GM06990 (cell line): ENCODE measurements at places on chromosomes 3 and 15.
A peak's percentile ranks its signal among the peaks of the same experiment; 100 is the strongest.

- DNase-seq: no peak
Measured at GRCh38 chr3:46706771-46707582, 5.8 kb downstream of the TMIE start.

GRCh38 chr3:73206030-73206429 is 144.6 kb downstream of the EBLN2 start:
- no peak for DNase-seq

DNA sequence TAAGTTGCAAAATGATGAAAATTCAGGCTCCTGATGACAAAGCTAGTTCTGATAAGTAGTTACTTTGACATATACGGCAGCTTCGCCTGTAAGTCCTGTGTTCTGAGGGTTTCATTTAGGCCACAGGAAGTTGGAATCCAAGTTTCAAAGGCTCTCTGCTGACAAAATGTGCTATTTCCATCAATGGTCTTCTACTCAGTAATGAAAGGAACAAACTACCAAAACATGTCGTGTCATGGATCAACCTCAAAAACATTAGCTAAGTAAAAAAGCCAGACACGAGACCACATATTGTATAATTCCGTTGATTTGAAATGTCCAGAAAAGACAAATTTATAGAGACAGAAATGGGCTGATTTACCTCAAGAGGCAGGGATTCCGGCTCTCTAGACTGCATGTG is 22.5 kb downstream of the NGRN start:
- no peak for DNase-seq

DNA sequence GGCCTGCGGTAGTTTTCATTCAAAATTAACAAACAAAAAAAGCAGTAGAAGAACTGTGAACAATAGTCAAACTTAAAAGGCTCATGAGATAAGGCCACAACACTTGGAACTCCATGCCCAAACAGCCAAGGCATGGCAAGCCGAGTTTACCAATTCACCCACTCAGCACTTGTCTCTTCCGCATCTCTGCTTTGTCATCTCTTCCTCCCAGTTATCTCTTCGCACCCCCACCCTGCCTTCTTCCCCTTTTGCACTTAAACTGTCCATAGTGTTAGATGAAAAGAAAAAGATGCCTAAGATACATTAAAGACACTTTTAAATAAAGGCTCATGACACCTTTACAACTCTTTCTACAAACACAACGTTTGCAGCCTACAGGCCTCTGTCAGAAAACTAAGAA is 11.1 kb downstream of the TLE3 start:
- DNase-seq: no peak

DNA sequence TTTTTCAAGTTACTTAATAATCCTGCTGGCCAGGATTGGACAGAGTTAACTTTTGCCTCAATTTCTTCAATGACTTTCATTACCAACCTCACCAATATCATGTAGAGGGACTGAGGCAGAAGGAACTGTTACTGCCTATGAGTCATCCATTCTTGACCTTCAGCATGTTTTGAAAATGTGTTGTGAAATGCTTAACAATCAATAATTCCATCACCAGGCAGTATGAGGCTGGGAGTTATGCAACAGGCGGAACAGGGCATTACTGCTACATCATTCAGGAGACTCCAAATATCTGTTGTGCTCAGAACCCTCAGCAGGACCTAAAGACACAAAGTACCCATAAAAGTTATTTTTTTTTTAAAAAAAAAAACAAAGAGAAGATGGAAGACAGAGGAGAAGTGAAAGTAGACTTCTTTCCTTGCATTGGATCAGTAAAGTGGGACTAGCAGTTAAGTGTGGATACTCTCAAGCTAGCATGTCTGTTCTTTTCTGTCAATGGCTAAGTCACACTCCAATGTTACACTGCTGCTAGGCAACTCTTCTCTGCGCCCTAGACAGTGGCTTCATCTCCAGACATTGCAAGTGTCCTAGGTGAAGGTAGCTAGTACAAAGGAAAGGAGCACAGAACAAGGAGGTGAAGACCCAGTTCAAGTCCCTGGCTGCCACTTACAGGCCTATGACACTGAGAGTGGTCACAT is 184.9 kb upstream of the LPP start:
- no peak for DNase-seq

DNA sequence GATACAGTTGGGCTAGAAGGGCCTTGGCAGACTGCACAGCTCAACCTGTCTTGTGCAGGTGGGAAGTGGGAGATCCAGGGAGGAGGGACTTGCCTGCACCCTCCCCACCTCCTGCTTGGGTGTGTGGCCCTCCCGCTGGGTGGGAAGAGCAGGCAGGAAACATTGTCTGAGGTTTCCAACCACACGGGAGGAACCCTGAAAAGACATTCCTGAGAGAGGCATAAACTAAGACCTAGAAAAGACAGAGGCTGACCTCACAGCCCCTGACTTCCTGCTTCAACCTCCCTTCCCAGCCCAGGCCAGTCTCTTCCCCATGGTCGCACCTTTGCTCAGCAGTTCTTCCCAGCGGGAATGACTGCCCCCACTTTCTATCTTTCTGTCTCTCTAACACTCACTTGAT is 46.3 kb upstream of the INSYN1 start:
- no peak for DNase-seq

DNA sequence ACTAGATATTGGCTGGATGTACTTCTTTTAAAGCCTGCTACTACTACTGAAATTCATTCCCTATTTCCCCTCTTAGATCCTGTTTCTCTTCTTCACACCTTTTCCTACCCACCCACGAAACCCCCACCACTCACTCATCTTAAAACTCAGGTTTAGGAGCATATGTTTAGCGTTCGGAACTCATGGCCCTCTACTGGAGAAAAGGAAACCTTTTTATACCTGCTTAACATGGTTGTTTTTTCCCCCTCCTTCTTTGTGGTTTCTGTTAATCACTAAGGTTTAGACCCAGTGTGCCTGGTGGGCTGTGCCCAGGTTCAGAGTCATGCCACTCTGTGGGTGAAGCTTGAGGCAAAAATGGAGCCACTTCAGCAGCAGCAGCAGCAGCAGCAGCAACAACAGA is 2.6 kb downstream of the ARID3B start:
- DNase-seq: peak; percentile 28

- no peak for DNase-seq
Measured at GRCh38 chr3:166889241-166889640, 490.9 kb downstream of the ZBBX start.

- no peak for DNase-seq
Measured at GRCh38 chr3:86869566-86869965, 121.4 kb downstream of the VGLL3 start.

DNA sequence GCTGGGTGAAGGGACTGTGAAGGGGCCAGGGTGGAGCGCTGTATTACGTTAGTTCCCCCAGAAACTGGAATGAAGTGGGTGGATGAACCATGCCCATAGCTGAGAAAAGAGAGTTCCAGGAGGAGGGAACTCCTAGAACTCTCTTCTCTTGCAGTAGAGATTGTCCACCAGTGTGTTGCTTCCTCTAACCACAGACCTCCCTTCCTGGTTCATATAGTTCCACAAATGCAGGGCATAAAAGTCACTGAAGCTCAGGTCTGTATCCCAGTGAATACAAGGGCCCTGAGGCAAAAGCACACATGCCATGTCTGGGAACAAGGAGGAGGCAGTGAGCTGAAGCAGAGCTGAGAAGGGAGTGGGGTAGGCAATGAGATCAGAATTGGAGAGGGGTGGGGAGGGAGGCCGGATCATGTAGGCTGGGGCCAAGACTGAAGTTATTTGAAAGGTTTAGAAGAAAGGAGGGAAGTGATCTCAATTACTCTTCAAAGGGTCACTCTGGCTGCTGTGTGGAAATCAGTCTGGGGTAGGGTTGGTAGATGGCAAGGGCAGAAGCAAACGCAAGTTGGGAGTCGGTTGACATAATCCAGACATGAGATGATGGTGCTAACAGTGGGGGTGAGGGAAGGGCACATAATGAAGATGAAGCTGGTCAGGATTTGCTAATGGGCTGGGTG is 6.5 kb downstream of the A4GNT start:
- DNase-seq: no peak

DNA sequence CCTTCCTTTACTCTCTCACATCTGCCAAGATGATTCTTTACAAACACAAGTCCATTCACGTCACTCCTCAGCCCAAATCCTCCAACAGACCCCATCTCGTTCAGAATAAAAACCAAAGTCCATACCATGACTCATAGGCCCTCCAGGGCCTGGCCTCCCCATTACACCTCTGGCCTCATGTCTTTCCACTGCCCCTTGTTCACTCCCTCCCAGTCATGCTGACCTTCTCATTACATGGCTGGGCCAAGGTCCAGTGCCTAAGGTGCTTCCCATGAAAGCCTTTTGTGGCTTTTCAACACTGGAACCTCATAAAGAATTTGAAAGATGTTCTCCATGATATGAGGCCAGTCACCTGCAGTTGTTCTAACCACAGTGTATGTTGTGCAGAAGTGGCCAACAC is 44.5 kb downstream of the NEK10 start:
- DNase-seq: no peak

- peak; percentile 37 for DNase-seq
Measured at GRCh38 chr3:167684388-167684993, 30.7 kb upstream of the WDR49 start.

DNA sequence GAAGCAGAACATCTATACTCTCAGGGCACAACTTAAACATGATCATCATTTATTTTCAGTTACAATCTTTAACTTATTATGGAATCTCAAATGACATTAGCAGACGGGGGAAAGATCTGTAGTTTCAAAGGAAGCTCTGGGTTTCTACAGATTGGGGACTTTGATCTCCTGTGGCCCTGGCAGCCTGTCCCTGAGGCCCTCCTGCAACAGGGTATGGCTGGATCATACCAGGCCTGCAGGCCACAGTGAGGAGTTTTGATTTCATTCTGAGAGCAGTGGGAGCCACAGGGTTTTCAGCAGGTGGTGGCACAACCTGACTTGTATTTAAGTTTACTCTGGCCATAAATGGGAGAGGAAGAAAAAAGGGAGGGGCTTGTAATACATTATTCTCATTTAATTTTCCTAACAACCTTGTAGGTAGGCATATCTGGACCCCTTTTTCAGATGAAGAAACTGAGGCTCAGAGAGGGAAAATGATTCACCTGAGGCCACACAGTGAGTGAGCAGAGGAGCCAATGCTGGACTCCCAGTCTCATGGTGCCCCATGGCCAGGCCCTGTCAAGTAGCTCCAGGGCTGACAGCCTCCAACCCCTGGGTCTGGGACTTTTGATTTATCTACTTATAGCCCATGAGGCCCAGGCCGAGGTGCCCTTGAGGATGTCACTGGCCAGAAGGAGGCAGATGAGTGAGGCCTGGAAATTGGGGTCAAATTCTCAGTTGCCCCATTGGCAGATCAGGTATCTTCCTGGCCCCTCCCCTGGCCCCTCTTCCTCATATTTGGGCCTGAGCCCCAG is 71.0 kb downstream of the ATP2B2 start:
- no peak for DNase-seq

- DNase-seq: no peak
Measured at GRCh38 chr3:67804089-67804488, 149.7 kb upstream of the SUCLG2 start.

GRCh38 chr3:173913397-173913796 is 515.9 kb downstream of the NLGN1 start:
- DNase-seq: no peak

- DNase-seq: no peak
Measured at GRCh38 chr3:65623362-65623761, 415.4 kb downstream of the MAGI1 start.

- DNase-seq: no peak
Measured at GRCh38 chr3:152621006-152621868, 213.7 kb upstream of the P2RY1 start.

GRCh38 chr3:170420307-170420821 is 1.7 kb downstream of the CLDN11 start:
- no peak for DNase-seq

- no peak for DNase-seq
Measured at GRCh38 chr15:85865070-85865684, 70.5 kb upstream of the KLHL25 start.

DNA sequence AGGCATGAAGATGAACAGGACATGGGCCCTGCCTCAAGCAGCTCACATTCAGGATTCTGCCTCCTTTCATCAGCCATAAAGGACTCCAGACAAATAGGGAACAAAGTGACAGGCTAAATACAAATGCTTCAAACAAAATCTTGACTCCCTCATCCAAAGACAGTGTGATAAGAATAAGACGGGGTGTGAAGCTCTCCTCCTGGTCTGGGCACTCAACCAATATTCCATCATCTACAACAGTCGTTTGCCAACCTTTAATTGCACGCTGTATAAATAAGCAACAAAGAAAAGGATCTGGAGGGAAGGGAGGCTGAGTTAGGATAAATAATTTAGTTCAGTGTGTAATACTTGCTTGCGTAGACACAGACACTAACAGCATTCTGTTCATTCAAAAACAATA is 5.4 kb downstream of the CCDC54 start:
- no peak for DNase-seq

- DNase-seq: no peak
Measured at GRCh38 chr3:172501540-172501939, 21.7 kb downstream of the TNFSF10 start.

DNA sequence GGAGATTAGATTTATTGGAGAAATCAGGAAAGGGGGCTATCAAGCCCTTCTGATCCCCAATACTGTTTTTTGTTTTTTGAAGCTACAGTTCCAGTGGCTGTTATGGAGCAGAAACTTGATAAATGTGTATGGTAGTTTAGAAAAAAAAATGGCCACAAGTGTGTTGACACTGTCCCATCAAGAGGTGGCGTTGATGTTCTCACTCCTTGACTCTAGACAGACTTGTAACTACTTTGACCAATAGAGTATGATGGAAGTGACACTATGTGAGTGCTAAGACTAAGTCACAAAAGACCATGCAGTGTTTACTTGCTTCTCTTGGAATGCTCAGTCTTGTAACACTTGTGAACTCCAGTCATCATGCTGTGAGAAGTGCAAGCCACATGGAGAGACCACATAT is 356.7 kb downstream of the PDCD6IP start:
- no peak for DNase-seq

- DNase-seq: no peak
Measured at GRCh38 chr3:129481766-129482332, 41.8 kb downstream of the IFT122 start.

DNA sequence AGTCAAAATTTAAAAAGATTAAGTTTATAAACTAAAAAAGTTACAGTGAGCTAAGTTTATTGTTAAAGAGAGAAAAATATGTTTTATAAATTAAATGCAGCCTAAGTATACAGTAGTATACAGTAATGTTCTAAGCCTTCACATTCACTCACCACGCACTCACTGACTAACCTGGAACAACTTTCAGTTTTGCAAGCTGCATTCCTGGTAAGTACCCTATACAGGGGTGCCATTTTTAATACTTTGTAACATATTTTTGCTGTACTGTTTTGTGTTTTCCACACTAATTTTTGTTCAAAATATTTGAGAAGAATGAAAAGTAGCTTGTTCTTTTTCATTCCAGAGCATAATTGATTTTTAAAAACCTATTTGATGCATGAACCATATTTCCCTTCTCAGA is 524.9 kb downstream of the RBMS3 start:
- DNase-seq: no peak

- no peak for DNase-seq
Measured at GRCh38 chr3:136606990-136607389, 145.2 kb downstream of the STAG1 start.

GRCh38 chr3:194767446-194768207 is 81.9 kb downstream of the FAM43A start:
- DNase-seq: no peak
